Fibroblast of lung (primary cell): ENCODE measurements at places on chromosomes 5 and 9. TPM values are rescaled to one million over a fixed set of nuclear protein-coding genes. Genes with fewer than 3 reads are reported as not detected.

Gene ARID3C
- polyA plus RNA-seq: not detected in 2 replicates

Gene SGCD
- polyA plus RNA-seq: 13.3 and 18.4 TPM in 2 replicates

Gene RNF183
- not detected in 2 replicates for polyA plus RNA-seq

DNA sequence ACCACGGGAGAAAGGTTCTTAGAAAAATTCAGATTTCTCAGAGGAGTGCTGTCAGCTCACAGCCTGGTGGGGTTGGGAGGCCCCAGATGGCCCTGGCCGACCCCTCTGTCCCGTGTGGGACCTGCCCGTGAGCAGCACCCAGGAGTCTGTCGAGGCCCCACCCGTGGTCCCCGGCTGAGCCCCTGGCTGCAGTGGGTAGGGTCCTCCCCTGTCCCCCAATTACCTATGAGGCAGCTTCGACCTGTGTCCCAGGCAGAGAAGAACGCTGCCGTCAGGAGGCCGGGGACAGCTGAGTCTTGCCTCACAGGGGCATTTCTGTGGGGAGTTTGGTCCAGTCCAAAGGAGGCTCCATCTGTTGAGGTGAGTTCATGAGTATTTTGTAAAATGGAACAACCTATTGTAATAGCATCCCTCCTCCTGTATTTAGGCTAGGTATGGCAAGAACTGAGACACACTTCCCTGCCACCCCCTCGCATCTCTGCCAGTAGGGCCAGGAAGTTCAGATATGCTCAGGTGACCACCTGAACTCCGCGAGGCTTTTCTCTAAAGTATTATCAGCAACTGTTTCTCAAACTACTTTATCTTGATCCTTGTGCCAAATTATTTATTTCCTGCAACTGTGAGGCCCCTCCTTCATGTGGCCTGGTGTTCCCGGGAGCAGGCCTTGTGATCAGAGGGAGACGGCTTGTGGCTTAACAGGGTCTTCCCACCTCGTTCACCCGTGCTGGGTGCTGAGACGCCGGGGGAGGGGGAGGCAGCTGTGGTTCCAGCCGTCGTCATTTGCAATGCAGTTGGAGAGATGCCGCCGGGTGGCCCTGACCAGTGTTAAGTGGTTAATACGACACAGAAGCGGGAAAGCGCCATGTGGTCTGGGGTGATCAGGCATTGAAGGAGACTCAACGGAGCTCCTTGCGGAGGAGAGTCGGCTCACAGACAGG, 1.7 kb downstream of the AHRR start:
- H3K36me3 ChIP-seq: peaks cover 5% of the 10 kb centered on the region
- DNase-seq: no peak
- H3K27ac ChIP-seq: peak overlapping the region; percentile 62
- H3K27me3 ChIP-seq: no peaks in the 10 kb centered on the region
- H3K4me3 ChIP-seq: peak overlapping the region; percentile 73
- peaks cover 8% of the 10 kb centered on the region for H3K4me1 ChIP-seq

GRCh38 chr5:43255704-43256103, 57.5 kb downstream of the HMGCS1 start:
- H3K4me3 ChIP-seq: no peak overlapping the region
- no peaks in the 10 kb centered on the region for H3K4me1 ChIP-seq
- H3K27me3 ChIP-seq: peaks cover 8% of the 10 kb centered on the region
- H3K27ac ChIP-seq: no peak overlapping the region
- H3K36me3 ChIP-seq: no peaks in the 10 kb centered on the region
- no peak for DNase-seq

GRCh38 chr9:99852617-99853016, 30.9 kb downstream of the NR4A3 start:
- no peak overlapping the region for H3K4me3 ChIP-seq
- H3K36me3 ChIP-seq: peaks cover 2% of the 10 kb centered on the region
- no peaks in the 10 kb centered on the region for H3K4me1 ChIP-seq
- no peaks in the 10 kb centered on the region for H3K27me3 ChIP-seq
- no peak for DNase-seq

GRCh38 chr5:90418214-90418613, 8.7 kb upstream of the CETN3 start:
- no peak for DNase-seq
- H3K4me3 ChIP-seq: no peak overlapping the region
- no peaks in the 10 kb centered on the region for H3K36me3 ChIP-seq
- no peaks in the 10 kb centered on the region for H3K27me3 ChIP-seq
- H3K27ac ChIP-seq: no peak overlapping the region

GRCh38 chr9:16197578-16198370, 644.9 kb downstream of the CCDC171 start:
- no peaks in the 10 kb centered on the region for H3K36me3 ChIP-seq
- peaks cover 7% of the 10 kb centered on the region for H3K4me1 ChIP-seq
- H3K27ac ChIP-seq: no peak overlapping the region
- no peak overlapping the region for H3K4me3 ChIP-seq
- no peaks in the 10 kb centered on the region for H3K27me3 ChIP-seq
- peak; percentile 65 for DNase-seq
